ENCODE measurements at places on chromosomes 2 and 18.
A peak's percentile ranks its signal among the peaks of the same experiment; 100 is the strongest.

DNA sequence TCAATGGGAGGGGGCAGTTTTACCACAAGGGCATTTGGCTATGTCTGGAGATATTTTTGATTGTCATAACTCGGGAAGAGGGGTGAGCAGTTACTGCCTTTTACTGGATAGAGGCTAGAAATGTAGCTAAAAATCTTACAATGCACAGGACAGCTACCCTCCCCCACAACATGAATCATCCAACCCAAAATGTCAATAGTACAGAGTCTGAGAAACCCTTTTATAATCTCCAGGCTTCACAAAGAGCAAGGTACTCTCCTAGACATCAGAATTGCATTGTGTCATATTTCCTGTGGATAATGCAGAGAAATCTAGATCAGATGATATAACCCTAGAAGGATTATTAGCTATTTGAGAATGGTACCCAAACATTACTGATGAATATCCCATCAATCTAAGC is 277.1 kb upstream of the NRP2 start:
- DNase-seq = peak; percentile 41

- DNase-seq = no peak
These were observed 54.4 kb upstream of the CWC22 start for GRCh38 chr2:180061546-180061945.

DNA sequence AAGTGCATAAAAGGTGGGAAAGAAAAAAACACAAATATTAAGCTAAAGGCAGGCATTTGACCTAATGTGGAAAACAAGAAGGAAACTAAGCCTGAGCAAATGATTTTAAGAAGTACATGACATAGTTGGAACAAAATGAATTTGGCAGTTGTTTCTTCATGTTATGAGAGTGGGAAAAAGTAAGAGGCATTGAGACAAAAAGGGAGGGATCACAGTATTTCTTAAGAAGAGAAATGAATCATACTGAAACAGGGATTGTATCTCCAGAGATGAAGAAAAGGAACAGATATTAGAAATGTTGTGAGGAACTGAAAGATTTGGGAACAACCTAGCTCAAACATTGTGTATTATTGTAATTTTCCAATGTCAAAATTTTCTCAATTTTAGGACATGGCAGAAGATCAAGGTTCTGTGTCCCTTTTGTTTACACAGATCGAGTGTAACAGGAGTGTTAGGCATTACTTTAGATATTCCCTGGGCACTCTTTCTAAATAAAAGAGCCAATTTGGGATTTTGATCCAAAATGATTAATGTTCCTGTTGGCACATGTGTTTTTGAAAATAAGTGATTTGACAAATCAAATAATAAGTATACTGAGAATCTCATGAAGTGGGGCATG is 98.6 kb downstream of the CALCRL start:
- DNase-seq = no peak

- DNase-seq = peak; percentile 8
These were observed 731.4 kb upstream of the CHAC2 start for GRCh38 chr2:53036196-53036595.

- DNase-seq = peak; percentile 23
These were observed 56.8 kb downstream of the ATF2 start for GRCh38 chr2:175111200-175111657.

- no peak for DNase-seq
These were observed 9.2 kb downstream of the HOXD3 start for GRCh38 chr2:176166272-176166671.

DNA sequence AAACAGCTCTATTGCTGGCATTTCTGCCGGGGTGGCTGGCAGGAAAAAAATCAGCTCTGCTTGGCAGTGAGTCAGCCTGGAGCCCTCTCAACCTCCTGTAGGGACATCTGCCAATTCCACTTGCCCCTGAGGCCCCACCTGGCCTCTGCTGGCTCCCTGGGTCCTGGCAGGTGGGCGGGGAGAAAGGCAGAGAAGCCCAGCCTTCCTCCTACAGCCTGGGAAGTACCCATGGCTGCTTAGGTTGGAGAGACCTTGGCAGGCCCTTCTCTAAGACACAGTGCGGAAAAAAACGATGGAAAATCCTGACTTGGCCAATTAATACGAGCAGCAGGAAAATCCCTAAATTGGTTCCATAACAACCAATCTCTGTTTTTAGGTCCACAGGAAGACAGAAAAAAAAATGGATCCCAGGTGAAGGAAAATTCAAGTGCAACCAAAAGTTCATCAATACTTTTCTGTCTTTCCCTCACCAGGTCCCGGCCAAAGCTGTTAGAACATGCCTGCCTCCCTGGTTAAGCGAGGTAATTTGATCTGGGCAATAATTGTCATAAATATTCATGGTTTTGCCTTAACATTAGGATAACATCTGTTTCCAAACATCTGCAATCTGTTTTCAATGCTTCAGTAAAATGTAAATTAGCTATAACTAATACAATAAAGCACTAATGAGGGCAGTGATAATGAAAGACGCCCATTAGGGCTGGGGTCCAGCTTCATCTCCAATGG is 245.9 kb downstream of the TFCP2L1 start:
- DNase-seq = peak; percentile 55

GRCh38 chr18:58344861-58345463 is 283.9 kb downstream of the ALPK2 start:
- DNase-seq = no peak

All from foreskin keratinocyte (primary cell).